ENCODE measurements at places on chromosomes 2 and 18.
A peak's percentile ranks its signal among the peaks of the same experiment; 100 is the strongest.

DNA sequence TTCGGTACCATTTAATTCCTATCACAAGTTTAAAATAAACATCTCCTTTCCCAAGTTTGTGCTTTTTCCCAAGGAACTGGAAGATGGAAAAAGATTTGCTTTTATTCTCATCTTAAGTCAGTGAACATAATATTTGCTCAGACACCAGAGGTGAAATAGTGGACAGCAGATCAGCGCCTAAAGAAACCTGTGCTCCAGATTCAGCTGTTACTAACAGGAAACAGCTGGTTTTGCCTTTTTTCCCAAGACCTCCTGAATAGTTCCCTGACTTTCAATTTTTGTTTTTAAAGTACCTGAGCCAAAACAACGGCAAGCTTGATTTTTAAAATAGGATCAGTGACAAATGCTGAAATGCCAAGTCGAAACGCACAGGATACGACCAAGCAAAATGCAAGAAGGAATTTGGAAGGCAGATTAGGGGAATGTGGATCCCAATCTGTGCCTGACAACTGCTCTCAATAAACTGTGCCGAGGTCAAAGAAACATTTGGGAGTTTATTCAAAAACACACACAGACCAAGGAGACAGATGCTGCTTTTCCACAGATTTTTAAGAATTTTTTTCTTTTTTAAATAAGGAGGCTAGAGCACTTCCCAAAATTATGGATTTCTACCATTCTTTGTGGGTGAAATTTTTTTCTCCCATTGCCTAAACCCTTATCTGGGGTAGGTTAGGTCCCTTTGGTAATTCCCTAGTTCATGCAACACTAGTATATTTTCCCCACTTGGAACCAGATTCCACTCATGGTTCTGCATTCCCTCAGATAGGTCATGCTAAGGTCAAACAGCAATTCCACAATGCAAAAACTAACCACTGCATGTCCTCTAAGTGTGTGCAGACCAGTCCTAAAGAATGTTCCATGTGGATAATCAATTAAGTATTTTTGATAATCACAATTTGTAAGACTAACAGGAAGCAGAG is 121.5 kb upstream of the PDE1A start:
- DNase-seq = no peak

- no peak for DNase-seq
Observed at GRCh38 chr18:46447323-46447722, 209.7 kb downstream of the LOXHD1 start.

GRCh38 chr2:103145739-103146138 is 383.9 kb downstream of the TMEM182 start:
- DNase-seq = no peak

DNA sequence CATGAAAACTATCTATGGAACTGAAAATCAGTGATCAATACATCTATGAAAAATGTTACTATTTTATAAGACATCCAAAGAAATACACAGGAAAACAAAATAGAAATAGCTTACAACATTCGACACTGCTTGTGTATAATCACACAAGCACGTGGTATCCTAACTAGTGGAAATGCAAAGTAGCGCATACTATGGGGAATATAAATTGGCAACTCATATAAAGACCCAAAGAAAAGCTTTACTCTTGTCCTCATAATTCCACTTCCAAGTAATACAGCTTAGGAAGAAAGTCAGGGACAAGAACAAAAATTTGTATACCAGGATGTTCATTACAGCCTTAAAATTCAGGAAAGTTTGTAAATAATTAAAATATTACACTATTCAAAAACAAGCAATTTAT is 384.6 kb downstream of the NRXN1 start:
- no peak for DNase-seq

GRCh38 chr2:57182916-57183315 is 863.7 kb upstream of the VRK2 start:
- DNase-seq = no peak

DNA sequence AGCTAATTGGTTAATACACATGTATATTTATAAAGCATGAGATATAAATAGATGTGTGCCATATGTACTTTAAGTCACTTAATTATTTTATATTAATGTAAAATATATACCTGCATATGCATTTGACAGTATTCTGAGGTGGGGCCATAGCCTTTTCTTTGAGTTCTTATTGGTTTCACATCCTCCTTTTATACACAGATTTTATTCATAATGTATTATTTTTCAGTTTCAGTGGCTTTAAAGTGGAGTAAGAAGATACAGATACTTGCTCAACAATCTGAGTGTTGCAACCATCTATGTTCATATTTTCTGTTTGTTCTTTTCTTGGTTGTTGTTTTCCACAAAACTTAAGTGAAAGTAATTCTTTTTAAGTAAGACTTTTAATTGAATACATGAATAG is 436.5 kb downstream of the RND3 start:
- no peak for DNase-seq

DNA sequence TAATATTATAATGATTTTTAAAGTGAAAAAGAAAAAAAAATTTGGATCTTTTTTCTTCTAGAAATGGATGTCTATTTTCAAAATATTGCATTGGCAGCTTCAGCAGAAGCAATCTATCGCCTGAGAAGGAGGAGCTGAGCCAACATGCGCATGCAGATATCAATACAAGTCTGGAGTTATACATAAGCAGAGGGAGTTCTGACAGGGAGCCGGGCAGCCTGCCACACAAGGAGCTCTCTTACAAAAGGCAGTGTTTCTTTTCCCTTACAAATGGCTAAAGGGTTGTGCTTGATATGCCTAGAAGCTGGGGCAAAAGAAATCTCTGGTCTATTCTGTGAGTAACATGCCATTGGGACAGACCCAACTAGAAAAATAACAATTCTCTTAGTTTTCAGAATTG is 291.9 kb upstream of the TRIB2 start:
- no peak for DNase-seq

GRCh38 chr2:1546023-1546591 is 132.8 kb downstream of the TPO start:
- peak; percentile 78 for DNase-seq

- DNase-seq = no peak
Observed at GRCh38 chr18:54466248-54467005, 108.7 kb downstream of the C18orf54 start.

DNA sequence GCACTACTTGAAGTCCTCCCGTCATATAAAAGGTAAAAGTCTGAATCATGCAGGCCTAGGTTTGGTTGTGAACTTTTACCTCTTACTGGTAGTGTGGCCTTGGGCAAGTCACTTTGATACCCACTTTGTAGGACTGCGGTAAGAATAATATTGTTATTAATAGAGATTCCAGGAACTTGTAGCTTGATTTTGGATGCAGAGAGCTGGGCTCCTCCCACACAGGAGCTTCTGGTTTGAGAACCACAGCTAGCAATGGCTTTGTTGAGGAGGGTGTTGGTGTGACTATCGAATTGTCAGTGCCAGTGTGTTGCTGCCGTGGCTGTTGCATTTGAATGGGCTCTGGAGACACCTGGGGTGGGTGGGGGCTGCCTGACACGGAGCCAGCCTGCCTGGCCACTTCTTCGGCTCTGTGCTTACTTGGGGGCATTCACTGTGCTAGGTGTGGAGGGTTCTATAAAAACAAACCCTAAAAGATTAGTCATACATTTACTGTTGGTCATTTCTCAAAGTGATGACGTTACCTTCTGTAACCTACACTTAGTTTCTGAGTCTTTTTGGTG is 38.5 kb downstream of the ASAP2 start:
- DNase-seq = no peak

GRCh38 chr2:15553519-15553918 is 7.6 kb downstream of the NBAS start:
- no peak for DNase-seq

DNA sequence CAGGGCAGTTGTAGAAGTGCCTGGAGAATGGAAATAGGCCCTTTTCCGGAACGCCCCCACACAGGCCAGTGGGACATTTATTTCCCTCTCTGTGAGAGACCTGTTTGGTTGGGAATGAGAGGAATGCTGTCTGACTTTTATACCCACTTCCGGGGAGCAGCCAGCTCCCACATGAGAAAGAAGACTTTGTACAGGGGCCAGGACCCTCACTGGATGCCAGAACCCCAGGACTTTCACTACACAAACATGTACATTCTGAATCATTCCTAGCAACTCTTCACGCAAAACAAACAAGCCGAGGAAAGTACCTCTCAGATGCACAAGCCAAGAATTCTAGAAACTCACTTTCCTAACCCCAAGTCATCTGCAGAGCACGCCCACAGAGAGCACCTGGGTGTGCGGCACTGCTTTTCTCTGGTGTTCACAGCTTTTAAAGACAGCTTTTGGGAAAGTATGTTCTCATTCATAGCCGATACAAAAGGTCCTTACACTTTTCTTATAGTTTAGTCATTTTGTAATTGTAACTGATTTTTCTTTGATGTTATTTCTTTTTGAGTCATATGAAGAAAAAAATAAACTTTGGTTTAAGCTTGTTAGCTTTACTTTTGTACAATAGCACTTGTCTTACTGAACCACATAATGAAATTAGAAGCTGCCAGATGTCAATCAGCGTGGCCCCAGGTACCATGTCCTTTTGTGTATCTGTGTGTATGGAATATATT is 856.1 kb upstream of the ID2 start:
- DNase-seq = peak; percentile 22

DNA sequence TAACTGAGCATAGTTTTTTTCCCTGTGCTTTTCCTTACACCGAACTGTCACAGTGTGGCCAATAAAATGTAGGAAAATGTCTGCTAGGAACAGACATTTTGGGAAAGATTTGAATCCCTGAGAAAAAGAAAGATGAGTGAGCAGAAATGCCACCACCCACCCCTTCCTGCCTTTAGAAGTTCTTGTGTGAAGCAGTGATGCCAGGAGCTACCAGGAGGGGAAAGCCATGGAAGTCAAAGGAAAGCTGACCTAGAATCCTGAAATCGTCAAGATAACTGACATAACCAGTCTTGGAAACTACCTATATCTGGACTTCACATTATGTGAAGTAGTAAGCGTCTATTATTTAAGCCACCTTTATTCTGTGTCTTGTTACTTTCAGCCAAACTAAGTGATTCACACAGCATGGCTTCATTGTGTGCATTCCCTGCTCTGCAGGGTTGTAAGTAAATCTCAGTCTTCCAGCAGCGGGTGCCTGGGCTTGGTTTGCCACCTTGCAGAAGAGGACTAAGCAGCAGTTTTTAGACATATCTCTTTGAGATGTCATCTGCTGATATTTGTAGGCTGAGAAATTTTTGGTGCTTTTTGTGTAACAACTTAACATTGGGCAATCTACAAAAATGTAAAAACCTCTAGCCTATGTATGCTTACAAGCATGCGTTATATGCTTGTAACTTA is 11.2 kb upstream of the SPRED2 start:
- DNase-seq = no peak

- DNase-seq = no peak
Observed at GRCh38 chr2:173886613-173887012, 78.6 kb downstream of the SP3 start.

GRCh38 chr2:215611609-215612386 is 175.9 kb upstream of the FN1 start:
- DNase-seq = no peak

DNA sequence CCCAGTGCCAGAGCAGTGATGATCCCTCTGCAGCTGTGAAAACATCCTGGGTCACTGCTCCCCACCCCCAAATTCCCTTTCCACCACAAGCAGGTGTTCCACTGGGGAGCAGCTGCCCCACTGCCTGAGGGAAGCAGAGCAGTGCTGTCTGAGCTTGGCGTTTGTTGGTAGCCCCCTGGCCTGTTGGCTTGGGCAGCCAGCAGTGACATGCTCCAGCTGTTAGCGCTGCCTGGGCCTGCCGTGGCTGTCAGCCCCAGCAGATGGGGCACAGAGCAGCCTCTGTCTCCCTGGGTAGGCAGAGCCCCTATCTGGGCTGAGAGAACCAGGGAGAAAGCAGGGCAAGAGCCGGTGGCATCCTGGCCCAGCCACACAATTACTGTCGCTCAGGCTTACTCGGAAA is 247.7 kb downstream of the GLI2 start:
- DNase-seq = no peak

DNA sequence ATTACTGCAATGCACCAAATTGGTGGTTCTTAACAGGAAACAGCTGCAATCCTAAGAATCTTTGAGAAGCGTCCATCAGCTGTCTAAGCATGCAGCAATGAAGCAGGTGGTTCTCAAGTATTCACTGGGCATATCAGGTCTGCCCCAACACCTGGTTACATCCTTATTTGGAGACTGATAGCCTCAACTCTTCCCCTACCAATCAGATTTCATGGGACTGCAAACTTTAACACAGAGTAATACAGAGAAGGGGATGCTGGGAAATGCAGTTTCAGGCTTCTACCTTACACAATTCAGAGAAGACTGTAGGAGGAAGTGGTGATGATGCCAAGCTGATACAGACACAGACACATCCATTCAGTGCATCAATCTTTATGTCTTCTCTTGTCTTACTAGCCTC is 240.5 kb downstream of the BCL2 start:
- no peak for DNase-seq

GRCh38 chr2:73703675-73704074 is 33.5 kb downstream of the TPRKB start:
- no peak for DNase-seq

GRCh38 chr2:191041418-191042161 is 27.6 kb upstream of the STAT1 start:
- DNase-seq = no peak

DNA sequence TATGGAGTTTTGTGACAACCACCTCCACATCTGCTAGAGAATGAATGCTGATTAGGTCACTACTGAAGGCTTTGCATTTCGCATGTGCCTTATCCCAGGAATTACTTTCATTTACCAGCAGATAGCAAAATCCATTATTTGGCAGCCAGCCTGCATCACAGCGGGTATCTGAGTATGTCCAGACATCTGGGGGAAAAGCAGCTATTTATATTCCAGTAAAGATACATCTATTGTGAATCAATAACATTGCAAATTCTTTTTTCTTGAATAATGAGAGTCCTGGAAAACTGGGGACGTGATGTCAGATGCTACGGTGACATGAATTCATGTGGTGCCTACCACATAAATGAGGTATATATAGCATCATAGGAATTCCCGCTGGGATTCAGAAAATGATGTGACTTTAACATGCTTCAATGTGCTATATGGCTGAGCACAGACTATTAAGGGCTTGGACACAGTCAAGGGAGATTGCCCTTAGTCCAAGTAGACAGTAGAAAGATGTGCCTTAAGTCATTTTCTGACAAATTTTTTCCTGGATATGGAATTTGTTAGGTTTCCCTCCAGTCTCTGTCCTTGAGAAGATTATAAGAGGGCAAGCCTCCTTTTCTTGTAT is 84.2 kb upstream of the CD302 start:
- DNase-seq = no peak

DNA sequence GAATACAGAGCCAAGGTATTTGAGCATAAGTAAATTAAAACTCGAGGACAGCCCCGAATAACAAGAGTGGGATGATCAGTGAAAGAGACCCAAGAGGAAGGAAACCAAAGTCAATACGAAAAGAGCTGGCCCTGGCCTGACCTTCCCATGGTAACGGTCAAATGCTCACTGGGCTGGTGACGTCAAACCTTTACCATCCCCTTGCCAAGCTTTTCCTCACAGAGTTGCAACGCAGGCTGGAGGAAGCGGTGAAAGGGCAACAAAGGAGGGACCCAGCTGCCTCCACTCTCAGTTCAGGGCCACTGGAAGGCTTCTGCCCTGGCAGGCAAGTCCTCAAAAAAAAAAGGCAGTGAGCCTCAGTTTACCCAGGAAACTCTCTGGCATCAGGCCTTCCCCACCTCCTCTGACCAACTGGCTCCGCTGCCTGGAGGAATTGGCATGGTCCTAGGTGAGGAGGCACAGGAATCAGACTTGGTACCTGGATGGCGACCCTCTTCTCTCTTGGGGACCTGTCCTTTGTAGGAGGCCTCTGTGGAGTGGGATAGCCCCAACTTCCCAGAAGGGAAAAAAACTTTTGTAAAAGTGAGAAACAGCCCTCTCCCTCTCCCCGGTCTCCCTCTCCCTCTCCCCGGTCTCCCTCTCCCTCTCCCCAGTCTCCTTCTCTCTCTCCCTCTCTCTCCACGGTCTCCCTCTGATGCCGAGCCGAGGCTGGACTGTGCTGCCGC is 212.4 kb downstream of the ANAPC1 start:
- no peak for DNase-seq
